ENCODE measurements at places on chromosomes 2 and 18.

GRCh38 chr2:45723857-45724256 is 72.4 kb downstream of the PRKCE start:
- DNase-seq: no peak

DNA sequence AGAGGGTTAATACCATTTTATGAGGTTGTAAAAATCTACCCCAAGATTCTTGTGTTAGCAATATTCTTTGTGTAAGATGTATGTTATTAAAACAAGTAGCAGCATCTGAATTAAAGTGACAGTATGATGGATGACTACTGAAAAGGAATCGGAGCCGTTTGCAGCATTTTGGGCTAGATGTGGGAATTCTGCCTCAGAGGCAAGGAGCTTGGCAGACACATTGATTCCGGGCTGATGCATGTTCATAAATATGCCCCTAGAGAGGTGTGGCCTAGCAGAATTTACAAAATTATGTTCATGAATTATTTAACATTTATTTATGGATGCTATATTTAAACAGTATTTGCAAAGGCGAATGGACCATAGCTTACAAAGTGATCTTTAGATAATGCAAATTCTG is 389.0 kb upstream of the ETAA1 start:
- no peak for DNase-seq

GRCh38 chr2:136236019-136236418 is 118.1 kb upstream of the CXCR4 start:
- no peak for DNase-seq

- peak; percentile 81 for DNase-seq
These were observed 208.8 kb downstream of the CCDC178 start for GRCh38 chr18:33231474-33232317.

DNA sequence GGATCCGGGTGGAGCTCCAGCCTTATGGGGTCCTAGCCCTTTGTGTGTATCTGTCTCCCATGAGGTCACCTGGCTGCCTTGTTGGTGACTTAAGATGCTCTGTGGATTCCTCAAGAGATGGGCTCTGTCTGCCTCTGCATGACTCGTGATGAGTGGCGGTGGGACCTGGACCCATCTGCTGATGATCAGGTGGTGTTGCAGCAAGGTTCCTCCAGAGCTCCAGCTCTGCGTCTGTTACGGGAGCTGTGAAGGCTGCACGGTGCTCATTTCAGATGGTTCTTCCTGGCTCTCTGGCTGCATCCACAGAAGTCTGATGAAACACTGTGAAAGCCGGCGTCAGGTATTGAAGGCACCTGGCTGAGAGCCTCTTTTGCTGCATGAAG is 2.4 kb downstream of the AGAP1 start:
- DNase-seq: no peak

DNA sequence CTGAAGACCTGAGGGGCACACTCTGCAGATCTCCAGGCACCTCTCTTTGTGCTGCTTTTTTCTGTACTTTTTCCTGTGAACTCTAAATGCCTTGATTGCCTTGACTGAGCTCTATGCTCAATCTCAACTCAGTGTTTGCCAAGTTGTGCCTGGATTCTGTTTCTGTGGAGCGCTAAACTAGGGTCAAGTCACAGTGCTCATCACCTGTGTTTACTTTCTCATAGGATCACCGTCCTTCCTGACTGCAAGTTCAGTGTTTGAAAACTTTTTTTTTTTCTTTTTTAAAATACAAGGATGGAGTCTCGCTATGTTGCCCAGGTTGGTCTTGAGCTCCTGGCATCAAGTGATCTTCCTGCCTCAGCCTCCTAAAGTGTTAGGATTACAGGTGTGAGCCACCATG is 62.6 kb downstream of the AGPS start:
- DNase-seq: no peak

DNA sequence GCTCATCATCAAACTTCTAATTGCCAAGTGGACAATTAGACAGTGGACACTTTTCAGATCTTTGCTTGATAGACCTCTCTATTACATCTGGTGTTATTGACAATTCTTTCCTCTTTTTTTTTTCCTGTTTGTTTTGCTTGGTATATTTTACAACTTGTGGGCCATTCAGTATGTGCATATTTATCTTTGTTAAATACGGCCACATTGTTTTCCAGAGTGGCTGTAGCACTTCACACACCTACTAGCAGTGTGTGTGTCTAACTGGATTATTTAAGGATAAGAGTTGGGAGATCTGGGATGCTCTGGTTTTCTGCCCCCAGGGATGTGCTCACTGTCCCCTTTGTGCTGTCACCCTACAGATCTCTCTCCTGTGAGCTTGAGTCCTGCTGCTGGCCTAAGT is 4.1 kb upstream of the SLC4A5 start:
- DNase-seq: no peak

DNA sequence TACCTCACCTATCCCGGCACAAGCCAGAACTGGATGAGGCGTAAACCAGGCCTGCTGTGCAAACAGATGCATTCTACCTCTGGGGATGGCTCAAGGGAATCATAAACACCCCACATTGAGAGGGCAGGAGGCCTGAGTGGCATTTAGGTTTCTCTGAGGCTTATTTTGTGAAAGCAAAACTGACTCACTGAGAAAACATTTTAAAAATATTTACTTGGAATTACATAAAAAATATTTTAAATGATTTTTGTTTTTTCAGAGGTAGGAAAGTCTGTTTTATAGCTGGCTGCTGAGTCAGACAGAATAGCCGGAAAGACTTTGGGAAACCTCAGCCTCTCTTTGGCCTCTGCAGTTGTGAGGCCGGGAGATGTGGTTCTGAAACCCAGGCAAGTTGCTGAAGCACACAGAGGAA is 244.1 kb downstream of the NCKAP5 start:
- no peak for DNase-seq

DNA sequence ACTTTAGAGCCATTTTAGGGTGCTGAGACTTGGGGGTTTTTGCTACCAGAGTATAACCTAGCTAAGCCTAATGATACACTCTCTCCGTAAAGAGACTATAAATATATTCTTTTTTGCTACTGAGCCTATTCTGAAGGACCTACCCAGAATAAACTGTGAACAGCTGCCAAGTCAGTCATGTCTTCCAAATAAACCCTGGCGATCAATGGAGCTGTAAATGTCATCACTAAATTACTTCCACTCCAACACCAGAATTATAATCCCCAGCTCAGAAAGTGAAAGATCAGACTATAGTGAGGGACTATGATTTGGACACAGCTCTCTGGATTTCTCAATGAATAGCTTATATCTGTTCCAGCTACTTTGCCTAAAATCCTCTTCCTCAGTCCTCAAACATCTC is 178.9 kb downstream of the METTL4 start:
- DNase-seq: no peak

- DNase-seq: no peak
These were observed 259.6 kb downstream of the SS18 start for GRCh38 chr18:25830787-25831186.

DNA sequence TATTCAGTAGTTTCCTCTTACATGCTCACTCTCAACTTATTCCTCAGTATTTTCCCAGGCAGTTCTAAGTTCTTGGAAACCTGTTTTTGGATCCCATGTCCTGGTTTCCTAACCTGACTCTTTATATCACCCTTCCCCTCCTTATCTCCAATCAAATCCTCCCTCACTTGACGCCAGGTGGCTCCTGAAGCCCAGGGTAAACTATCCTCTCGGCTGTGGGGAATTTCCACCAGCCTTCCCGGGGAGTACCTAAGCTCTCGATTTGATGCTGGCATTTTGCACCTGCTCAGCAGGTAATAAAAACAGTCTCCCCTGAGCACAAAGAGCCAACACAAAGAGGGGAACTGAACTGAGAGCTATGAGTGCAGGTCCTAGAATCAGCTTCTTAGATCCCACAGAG is 538.0 kb downstream of the SLC4A3 start:
- no peak for DNase-seq

DNA sequence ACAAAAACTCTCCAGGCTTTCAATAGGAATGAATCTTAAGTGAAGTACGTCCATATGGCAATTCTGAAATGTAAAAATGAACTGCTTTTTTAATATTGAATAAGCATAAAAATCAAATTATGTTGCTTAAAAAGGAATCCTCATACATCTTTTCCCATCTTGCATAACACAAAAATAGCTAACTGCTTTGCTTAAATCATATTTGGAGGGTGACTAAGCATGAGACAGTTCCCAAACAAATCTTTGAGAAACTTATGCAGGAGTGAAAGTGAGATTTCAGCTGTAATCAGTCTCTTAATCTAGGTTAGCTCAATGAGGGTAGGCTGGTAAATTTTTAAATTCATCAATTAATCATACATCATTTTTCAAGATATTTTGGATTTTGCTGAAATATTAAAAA is 111.5 kb downstream of the MBD5 start:
- no peak for DNase-seq

DNA sequence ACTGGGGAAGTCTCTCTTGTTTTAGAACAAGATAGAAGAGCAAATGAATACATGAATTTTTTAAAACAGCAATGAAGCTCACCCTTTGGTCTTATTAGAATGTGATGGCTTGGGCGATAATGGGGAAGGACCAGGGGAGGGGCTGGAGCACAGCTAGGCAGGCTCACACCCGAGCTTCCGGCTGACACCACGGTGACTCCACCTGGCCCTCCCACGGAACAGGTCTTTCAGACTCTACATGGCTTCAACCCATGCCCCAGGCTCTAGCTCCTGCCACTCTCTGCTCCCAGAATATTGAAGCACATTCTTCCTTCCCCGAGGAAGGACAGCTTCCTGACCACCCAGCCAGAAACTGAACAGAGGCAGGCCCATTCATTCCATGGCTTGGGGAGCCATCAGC is 127.5 kb upstream of the AGAP1 start:
- DNase-seq: no peak

DNA sequence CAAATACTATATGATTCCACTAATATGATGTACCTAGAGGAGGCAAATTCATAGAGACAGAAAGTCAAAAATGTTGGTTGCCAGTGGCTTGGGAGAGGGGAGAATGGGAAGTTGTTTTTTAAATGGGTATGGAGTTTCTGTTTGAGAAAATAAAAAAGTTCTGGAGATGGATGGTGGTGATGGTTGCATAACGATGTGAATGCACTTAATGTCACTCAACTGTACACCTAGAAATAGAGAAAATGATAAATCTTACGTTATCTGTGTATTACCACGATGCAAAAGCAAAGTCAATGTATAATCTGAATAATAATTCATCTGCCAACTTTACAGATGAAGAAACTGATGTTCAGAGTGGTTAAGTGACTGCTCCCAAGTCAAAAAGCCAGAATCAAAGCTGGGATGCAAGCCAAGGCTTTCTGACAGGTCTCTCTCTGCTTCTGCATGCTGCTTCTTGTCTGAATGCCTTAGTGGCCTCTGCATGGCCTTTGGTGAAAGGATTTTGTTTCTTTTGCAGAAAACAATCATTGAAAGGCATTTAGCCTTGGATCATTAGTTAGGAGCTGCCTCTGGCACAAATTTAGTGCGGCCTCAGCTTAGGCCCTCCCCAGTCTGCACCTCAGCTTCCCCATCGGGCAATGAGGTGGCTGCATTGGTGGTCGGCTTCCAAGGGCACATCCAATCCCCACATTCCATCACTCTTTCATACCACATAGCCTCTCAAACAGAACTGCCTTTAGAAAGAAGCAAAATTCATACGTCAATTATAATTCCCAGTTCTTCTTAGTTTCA is 46.5 kb upstream of the MYCN start:
- DNase-seq: no peak

- DNase-seq: peak; percentile 89
These were observed 7.6 kb downstream of the ESPNL start for GRCh38 chr2:238107525-238108422.

GRCh38 chr18:28854964-28855363 is 678.0 kb upstream of the CDH2 start:
- no peak for DNase-seq

DNA sequence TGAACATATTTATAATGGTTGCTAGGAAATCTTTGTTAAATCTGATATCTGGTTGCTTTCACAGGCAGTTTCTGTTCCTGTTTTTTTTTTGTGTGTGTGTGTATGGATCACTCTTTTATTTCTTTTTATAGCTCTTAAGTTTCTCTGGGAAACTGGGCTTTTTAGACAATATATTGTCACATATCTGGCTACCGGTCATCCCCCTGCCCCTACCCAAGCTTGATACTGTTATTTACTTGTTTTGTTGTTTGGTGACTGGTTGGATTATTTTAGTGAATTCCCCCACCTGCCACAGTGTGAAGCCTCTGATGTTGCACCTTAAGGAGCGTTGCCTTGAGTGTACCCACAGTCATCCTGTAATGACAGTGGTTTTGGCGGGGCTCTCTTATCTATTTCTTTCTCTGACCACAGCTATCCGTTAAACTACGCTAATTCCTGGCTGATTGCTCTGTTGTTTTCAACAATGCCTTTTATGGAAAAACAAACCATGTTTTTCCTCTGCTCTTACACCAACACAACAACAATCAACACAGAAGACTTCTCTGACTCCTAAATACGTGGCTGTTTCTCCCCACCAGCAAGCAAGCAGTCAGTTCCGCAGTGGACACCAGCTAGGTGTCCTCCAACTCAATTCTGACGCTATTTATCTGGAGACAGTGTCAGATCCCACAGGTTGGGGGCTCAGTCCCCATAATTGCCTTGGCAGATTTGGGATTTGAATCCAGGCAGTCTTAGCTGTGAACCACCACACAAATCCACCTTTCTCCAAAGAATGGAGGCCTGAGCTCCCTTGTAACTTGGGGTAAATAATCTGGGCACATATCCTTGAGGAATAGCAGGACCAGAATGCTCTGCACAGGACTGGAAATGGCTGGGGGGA is 10.9 kb downstream of the GNLY start:
- DNase-seq: peak; percentile 68

GRCh38 chr2:32946314-32947075 is at the start of gene LTBP1:
LTBP1 (plus strand) TSS chr2:32946953; CDS start chr2:32947325, 372 bp downstream.
- DNase-seq: peak; percentile 72

- DNase-seq: no peak
These were observed 47.5 kb downstream of the ZFP36L2 start for GRCh38 chr2:43178602-43179542.

GRCh38 chr2:174605687-174606086 is 8.1 kb upstream of the WIPF1 start:
- peak; percentile 53 for DNase-seq

DNA sequence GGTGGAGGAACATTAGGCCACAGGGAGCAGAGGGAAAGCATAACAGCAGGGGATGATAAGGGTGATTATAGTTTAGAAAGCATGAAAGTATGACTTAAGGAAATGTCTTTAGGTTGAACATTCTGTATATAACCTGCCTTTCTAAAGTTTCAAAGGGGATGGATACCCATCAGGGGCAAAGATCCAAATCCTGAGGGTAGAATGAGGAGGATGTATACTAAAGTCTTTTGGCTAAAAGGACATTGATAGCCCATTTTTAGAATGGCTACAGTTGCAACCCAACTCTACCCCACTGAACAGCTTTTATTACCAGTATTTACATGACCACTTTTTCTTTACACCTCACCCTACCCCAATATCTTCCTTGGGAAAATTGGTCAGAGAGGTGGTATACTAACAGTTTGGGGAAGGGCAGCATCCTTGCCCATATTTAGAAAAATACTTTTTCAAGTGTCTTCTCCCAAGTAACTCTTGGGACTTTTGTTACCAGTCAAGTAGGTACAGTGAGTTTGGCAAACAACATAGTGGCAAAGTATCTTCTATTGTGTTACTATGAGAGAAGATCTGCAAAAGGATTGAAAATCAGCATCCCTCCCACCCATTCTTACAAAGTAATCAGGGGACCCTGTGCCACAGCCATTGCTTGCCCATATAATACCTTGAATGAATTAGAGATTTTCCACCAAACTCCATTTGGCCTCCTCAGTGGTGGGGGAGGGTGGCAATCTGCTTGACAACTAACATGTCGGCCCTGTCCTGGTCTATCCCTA is 8.3 kb downstream of the MAT2A start:
- DNase-seq: peak; percentile 20

- DNase-seq: no peak
These were observed 131.9 kb downstream of the ERBB4 start for GRCh38 chr2:212406716-212407115.
